C1 segment of cervical spinal cord (tissue), 14 donors: ENCODE measurements at places on chromosomes 2 and 18.

DNA sequence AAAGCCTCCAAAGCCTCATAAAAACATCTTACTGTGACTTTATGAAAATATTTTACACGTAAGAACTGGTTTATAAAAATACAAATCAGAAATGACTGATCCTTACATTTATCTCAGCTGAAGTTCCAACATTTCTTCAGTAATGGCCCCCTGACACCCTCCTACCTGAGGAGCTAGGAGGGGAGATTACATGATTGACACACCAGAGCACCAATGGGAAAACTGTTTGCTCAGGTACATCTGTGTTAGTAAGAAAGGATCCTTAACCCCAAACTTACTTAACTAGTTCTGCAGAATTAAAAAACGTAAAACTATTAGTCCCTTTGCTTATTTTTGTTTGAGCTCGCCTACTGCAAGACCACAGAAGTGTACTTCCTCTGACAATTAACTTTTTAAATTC, 27.0 kb downstream of the ENOSF1 start:
- no peak for DNase-seq

DNA sequence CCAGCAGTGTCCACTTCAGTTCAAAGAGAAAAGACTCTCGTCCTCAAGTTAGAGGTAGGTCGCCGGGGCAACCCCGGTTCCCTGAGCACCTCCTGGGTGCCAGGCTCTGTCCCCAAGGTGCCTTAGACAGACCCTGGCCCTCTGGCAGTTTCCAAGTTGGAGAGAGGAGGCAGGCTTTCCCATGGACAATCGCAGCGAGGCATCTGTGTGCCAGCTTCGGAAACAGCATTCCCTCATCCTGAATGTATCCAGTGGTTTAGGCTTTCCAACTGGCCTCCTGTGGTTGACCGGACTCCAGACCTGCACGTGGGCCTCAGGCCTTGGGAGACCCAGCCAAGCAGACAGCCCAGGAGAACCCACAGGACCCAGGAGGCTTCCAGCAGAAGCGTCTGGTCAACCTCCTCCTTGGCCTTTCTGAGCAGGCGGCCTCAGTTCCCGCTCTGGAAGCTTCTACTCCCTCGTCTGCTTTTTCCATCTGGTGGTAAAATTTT, 70.3 kb downstream of the KCNF1 start:
- no peak for DNase-seq

- no peak for DNase-seq
Measured at GRCh38 chr2:148560496-148560895, 84.1 kb upstream of the EPC2 start.

- DNase-seq, result no peak
Measured at GRCh38 chr18:74146756-74147155, 878 bp downstream of the FBXO15 start.

DNA sequence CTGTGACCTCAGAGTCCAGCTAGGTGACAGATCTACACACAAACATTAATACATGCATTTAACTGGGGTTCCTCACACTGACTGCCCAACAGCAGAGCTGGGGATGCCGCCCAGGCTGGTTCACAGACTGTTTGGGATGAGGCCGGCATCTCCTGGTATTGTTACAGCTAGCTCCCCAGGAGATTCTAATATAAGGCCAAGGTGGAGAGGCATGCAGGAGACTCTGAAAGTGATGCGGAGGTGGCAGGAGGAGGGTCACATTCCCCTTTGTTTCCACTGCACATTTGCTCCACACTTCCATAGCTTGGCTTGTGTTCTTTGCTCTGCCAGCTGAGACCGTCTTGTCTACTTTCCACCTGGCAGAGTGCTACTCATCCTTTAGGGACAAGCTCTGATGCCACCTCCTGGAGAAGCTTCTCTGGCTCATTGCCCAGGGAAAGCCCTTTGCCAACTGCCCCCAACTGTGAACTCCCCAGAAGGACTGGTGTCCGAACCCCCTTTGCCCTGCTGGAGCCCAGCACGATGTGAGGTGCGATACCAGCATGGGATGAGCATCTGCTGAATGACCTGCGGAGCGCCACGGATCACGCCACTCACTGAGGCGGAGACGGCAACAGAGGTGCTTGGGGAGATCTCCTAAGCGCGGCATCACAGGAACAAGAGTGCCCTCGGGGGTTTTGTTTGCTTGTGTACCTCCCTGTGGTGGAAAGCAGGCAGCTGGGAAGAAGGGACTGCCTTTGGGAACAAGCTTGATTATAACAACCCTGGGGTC, 88.8 kb downstream of the UXS1 start:
- no peak for DNase-seq

GRCh38 chr18:42937436-42937835, 178.0 kb downstream of the RIT2 start:
- DNase-seq, result no peak

DNA sequence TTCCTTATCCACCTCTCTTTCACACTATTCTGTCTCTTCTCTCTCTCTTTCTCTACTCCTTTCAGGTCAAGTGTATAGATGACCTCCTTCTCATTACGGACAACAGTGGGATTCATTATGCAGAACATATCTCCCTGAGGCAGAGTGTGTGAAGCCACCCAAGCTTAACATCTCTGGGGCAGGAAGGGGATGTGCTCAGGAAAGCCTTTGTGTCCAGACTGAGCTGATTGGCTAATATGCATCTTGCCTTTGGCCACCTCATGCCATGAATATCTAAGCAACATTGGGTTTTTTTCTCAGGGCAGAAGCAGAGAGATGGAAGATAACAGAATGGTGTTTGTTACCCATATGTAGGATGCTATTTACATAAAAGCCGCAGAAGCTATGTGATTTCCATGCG, 211.4 kb upstream of the LRRTM1 start:
- no peak for DNase-seq

- DNase-seq, result no peak
Measured at GRCh38 chr2:7033136-7033960, 116.1 kb downstream of the RNF144A start.

- DNase-seq, result no peak
Measured at GRCh38 chr2:148885209-148885608, 10.2 kb downstream of the KIF5C start.

DNA sequence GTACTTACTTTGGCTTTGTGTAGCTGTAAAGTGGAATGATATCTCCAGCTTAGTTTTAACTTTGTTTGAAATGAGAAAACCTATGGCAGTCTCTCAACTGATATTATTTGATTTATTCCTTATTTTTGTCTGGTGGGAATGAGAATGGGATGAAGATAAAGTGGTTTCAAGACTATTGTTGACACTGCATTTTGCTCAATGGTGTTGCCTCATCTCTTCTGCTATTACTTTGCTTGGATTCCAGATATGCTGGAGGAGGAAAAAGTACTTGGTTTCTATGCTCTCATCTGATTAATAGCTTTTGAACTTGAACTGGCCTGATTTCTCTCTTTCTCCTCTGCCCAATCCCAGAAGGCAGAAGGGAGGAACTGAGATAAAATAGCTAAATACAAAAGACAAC, 198.2 kb downstream of the CTNNA2 start:
- DNase-seq, result no peak

DNA sequence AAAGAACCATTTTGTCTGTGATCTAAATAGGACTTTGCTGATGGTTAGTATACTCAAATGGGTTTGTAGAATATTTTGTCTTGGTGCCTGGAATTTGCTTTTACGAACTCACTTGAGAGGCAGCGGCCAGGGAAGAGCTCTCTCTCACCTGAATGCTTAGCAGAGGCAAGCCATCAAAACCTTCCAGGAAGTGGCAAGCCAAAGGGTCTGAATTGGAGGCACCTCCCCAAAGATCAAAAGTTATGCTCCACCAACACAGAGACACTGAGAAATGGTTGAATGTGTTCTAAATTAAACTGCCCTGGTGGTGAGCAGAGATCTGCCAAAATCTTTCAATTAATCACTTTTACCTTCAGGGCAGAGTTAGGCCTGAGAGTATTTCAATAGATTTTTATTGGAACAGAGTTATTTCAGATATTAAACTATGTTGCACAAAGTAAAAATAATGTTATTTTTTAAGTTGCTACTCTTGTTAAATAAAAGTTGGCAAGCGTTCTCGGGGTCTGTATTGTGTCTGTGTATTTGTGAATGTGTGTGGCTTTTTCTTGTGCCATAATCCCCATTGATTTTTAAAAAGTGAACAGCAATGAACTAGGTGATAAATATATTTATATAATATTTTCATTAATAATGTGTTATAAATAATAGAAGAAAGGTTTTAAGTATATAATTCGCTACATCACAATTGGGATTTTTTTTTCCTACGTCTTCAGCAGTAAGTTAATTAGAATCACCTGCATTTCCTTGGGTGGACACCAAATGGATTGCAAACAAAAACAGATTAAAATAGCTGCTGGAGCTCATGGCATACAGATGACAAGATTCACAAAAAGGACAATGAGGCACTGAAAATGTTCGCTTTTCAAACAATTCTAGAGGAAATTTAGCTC, 416.1 kb downstream of the ARHGAP15 start:
- DNase-seq, result no peak

- DNase-seq, result no peak
Measured at GRCh38 chr2:95278051-95278471, 3.8 kb downstream of the PROM2 start.

DNA sequence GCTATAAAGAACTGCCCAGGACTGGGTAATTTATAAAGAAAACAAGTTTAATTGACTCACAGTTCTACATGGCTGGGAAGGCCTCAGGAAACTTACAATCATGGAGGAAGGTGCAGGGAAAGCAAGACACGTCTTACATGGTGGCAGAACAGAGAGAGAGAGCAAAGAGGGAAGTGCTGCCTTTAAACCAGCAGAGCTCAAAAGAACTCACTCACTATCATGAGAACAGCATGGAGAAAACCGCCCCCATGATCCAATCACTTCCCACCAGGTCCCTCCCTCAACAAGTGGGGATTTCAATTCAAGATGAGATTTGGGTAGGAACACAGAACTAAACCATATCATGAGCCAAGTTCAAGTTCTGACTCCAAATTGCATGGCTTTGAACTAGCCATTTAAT, 62.8 kb upstream of the PPP1CB start:
- DNase-seq, result no peak

GRCh38 chr2:215693193-215693998, 257.5 kb upstream of the FN1 start:
- DNase-seq, result no peak

DNA sequence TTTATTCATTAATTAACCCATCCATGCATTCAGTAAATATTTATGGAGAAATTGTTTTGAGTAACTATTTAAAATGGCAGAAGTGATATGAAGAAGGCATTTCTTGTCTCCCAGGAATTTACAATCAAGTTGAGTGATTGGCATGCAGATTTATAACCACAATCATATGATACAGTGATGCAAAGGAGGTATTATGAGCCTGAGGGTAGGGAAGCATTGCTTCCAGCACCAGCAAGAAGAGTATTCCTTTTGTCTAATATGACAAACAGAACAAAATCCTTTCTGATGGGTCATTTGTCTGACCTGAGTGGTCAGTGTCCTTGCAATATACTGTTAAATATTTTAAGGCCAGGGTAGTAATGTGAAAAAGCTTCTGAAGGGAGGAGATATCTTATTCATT, 244.2 kb upstream of the RGPD4 start:
- DNase-seq, result no peak

- no peak for DNase-seq
Measured at GRCh38 chr2:115505331-115505730, 1062.9 kb downstream of the DPP10 start.

DNA sequence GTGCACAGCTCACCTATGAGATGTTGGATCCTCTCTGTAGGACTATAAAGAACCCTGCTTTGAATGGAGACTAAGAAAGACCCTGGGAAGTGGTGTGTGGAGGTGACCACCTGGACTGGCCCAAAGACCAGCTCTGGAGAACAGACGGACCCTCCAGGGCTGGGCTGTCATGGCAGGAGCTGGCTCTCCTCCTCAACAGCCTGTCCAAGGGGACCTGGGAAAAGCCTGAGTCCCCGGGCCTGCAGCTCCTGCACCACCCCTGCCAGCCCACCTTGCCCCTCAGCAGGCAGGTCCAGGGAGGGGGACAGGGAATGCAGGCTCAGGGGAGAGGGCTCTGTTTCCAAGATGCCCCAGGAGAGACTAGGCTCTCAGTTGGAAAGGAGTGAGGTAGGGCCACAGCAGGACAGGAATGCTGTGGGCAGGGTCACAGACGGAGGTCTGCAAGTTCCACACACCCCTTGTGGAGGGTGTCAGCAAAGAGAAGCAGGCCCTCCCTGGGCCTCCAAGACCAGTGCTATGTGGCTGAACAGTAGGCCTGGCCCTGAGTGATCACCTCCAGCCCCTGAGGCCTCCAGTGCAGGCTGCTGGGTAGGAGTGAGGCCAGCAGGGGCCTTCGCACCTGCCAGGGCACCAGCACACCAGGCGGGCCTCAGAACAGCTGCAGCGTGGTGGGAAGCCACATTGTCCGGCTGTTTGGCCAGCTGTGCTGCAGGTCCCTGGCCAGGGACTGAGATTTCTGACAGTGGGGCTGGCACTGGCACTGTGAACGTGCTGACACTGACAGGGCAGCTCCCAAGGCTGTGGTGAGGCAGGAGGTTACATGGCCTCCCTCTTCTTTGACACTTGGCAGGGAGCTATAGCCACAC, 86.4 kb upstream of the OTOS start:
- DNase-seq, result no peak

- DNase-seq, result no peak
Measured at GRCh38 chr2:38740851-38741731, 10.1 kb downstream of the SRSF7 start.

- no peak for DNase-seq
Measured at GRCh38 chr2:196555726-196556125, 83.8 kb upstream of the CCDC150 start.
